Activated CD8-positive, alpha-beta memory T cell treated with anti-CD3 and anti-CD28 coated beads, Interleukin-2, amount 10 ng/mL, durations not matched to agents 7 days and 5 days (primary cell): ENCODE measurements at places on chromosomes 5 and 9. TPM values are rescaled to one million over a fixed set of nuclear protein-coding genes. Genes with fewer than 3 reads are reported as not detected.

DNA sequence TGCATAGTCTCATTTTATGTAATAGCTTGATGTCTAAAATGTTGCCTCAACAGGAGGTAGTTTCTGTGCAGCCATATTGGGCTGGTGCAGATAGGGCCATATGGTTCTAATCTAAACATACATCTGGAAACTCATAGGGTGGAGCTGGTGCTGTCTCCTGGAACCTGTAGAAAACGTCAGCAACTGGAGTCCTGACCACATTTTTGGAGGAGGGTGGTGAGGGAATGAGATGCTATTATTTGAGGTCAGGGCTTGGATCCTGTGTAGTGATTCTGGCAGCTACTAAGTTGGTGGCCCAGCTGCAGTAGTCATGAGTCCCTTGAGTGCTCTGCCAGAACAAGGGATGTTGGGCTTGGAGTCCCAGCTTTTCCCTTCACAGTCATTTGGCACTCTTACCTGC is 14.1 kb downstream of the MAN2A1 start:
- no peak for DNase-seq
- H3K4me3 ChIP-seq = no peak overlapping the region
- H3K4me1 ChIP-seq = peaks cover 3% of the 10 kb centered on the region
- H3K36me3 ChIP-seq = peaks cover 28% of the 10 kb centered on the region
- no peak overlapping the region for H3K27ac ChIP-seq

DNA sequence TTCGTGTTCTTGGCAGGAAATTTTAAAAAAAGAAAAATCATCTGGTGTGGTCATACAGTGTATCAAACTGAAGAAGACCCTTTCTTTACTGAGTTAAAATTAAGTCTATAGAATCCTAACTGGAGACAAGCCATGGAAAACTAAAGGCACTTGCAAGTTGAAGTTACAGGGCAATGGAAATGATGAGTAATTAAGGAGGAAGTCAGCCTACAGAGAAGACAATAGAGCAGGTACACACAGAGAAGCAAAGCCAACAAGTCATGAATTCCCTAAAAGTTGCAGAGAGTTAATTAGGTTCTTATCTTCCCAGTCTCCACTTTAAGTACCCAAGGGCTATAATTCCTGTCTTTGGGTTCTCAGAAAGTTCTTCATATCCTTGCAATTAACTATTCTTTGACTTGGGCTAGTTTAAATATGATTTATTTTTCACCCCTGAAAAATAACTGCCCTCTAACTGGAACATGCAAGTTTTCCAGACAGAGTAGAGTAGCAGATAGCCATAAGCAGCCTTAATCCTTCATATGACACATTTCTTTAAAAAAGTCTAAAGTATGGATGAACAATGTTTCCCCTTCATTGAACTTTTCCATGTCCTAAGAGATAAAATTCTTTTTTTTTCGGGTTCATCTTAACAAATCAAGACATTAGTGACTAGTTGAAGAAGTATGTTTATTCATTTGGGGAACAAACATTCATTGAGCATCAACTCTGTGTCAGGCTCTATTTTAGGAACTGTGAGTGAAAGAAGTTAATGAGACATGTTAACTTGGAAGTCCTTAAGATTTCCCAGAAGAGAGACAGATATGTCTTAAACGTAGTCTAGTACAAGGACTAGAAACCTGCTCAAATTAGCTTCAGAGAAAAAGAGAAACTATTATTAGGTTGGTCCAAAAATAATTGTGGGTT is 5.2 kb upstream of the ITGA2 start:
- H3K27ac ChIP-seq = no peak overlapping the region
- peaks cover 7% of the 10 kb centered on the region for H3K36me3 ChIP-seq
- no peak overlapping the region for H3K4me3 ChIP-seq
- H3K4me1 ChIP-seq = peaks cover 32% of the 10 kb centered on the region

FAM78A gene
- 76.8 TPM for total RNA-seq

DNA sequence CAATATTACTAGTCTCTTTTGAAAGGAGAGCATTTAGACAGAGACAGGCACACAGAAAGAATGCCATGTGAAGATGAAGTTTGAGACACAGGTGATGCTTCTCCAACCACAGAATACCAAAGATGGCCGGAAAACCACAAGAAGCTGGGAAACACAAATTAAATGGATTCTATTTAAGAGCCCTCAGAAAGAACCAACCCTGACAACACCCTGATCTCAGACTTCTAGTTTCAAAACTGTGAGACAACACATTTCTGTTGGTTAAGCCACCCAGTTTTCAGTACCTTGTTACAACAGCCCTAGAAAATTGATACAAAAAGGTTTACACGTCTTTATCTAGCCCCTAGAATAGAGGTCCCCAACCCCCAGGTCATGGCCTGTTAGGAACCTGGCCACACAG is 79.8 kb upstream of the CCNG1 start:
- no peaks in the 10 kb centered on the region for H3K4me1 ChIP-seq
- H3K4me3 ChIP-seq = no peak overlapping the region
- no peaks in the 10 kb centered on the region for H3K36me3 ChIP-seq
- no peak for DNase-seq

STX17 gene
- total RNA-seq = 37.0 TPM
